ENCODE measurements at places on chromosomes 11 and 22.

DNA sequence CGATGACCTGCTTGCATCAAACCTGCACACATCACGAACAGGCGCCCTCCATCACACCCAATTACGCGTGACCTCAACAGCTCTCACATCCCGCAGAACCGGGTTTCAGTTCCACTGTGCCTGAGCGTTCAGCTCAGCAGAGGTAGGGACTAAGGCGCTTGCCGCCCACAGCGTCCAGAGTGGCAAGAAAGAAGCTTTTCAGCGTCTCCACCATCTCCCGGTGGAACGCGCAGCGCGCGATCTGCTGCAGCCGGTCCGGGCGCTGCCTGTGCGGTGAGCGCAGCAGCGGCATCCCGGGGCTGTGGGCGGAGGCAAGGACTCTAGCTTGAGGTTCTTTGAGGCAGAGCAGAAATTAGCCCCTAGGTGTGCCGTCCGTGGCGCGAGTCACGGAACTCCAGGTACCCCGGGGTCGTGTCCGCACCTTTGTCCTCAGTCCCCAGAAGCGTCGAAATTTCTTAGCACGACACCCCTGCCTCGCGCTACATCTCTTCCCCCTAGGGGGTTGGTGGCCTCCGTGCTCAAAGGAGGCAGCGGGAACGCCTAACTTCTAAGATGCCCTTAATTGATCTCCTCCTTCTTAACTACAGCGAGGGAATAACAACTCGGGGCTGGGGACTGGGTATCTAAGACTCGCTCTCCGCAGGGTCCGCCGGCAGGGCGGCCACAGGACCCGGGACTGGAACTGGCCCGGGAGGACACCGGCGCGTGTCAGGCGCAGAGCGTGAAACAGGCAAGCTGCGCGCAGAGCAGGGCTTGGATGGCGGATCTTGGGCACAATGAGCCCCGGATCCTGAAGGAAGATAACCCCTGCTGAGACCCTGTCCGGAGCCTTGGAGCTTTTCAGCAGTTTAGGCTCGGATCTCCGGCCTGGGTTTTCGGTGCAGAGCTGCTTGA is 1.7 kb upstream of the CALCA start:
- DNase-seq = no peak

DNA sequence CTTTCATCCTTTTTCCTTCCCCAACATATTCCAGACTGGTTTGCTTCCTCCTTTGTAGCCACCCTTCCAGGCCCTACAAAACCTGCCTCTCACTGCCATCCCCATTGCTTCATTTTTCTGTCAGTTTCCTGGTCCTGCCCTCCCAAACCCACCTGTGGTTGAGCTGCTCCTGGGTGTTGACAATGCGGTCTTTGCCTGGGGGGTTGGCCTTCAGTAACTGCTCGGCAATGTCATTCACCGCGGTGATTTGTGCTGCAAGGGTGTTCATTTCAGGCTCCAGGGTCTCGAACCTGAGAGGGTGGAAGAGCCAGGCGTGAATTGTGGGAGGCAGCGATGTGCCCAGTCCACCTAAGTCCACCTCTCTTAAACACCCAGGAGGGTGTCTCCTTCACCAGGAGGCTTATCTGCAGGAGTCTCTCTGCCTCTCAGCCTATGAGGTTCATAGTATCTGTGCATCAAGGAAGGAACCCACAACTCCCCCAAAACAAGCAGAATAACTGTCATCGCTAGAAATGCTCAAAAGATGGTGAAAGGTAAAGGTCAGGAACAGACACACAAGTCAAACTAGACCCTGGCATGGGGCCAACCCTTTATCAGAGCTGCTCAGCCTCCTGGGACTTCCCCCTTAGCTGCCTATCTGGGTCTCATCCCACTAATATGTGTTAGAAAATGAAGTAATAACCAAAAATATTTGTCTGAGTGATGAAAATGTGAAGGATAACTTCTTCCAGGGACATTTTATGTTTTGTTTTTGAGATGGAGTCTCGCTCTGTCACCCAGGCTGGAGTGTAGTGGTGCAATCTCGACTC is 23.9 kb upstream of the RBM4B start:
- no peak for DNase-seq

DNA sequence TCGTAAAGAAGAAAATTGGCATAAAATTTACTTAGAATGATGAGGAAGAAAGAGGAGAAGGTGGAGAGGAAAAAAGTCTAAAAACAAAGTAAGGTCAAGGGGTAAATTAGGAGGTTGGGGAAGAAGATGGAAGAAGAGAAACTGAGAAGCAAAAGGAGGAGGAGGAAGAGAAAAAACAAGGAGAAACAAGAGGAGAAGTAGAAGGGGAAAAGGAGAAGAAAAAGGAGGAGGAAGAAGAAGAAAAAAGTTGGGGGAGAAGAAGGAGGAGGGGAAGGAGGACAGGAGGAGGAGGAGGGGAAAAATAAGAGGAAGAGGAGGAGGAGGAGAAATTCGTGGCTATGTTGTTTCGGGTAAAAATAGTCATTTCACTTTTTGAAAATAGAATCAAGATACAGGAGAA is 42.4 kb downstream of the IL10RA start:
- DNase-seq = no peak

- DNase-seq = no peak
Observed at GRCh38 chr11:2816941-2817421, 68.6 kb downstream of the CDKN1C start.

DNA sequence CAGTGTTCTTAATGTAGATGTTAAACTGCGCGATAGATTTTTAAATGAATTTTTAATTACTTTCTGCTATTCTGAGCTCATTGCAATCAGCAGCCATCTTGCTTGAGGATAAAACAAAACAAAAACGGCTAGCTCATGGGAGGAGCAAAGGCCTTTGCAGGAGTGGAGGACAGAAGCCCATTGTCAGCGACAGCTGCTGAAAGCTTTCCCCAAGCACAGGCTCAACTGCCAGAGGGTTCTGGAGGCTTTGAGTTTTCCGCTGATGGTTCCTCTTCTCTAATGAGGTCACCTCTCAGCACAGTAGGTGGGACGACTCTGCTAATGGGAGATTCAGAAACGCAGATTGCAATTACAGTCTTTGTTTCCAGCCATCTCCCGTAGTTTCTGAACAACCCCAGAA is 167.1 kb upstream of the TTC12 start:
- DNase-seq = no peak

DNA sequence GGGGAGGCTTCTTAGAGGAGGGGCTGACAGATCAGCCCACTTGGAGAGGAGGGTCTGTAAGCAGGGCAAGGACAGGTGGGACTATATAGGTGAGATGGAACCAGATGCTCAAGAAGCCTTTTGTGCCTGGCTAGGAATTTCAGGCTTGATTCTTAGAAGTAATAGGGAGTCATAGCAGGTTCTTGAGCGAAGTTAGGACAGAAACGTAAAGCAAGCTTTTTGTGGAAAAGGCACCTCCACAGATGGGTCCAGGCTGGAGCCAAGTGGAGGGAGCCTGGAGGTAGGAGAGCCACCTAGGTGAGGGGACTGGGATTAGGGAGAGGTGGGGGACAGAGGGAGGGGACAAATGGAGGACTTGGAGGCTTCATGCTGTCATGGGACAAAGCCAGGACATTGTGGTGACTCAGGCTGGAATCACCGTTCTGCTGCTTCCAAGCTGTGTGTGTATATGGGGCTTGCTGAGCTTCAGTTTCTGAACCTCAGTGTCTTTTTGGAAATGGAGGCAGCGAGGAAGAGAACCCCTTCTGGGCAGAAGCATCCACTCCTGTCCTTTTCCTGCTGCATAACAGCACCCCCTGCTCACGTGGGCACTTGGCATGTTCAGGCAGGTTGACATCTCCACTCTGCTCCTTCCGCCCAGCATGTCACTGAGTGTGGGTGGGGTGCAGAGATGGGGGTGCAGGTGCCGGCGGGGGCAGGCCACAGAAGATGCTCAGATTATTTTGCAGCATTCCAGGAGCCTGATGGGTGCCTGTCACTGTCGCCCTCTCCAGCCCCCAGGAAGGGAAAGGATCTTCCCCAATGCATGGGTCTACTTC is 58.0 kb downstream of the MCM5 start:
- DNase-seq = no peak

DNA sequence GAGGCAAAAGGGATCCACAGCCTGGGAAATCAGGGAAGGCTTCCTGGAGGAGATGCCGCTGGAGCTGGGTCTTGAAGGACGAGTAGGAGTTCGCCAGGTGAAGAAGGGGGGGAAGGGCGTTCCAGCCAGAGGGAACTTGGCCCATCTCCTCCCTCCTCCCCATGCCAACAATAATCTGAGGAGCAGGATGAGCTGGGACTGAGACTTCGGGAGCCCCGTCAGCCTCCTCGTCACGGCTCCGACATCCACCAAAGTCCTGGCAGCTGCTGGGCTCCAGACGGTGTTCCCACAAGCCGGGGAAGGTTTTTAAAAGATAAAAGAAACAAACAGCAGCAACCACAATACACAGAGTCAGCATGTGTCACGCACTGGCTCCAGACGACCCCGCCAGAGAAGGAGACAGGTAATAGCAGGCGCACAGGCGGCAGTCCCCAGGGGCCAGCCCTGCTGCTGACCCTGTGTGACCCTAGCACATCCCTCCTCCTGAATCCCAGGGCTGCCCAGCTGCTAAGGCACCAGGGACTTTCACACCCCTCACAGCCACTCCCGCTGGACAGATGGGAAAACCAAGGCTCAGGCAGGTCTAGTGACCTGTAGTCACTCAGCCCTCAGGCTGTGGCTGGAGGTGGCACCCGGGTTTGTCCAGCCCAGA is 37.3 kb downstream of the NUP50 start:
- DNase-seq = no peak

DNA sequence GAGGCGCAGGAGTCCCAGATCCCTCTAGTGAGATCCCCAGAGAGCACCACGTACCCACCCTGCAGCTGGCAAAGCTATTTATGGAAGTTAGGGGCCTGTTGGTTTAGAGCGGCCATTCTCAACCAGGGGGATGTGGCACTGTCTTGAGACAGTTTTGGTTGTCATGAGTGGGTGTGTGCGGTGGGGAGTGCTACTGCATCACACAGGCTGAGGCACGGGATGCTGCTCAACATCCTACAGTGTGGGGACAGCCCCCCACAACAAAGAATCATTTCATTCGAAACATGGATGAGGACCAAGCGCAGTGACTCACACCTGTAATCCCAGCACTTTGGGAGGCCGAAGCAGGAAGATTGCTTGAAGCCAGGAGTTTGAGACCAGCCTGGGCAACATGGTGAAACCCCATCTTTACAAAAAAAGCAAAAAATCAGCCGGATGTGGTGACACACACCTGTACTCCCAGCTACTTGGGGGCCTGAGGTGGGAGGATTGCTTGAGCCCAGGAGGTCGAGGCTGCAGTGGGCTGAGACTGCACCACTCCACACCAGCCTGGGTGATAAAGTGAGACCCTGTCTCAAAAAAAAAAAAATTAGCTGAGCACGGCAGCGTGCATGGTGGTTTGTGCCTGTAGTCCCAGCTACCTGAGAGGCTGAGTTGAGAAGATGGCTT is 28.2 kb downstream of the GGT5 start:
- DNase-seq = no peak

- peak; percentile 46 for DNase-seq
Observed at GRCh38 chr11:119206511-119207414, 624 bp downstream of the CBL start.

- DNase-seq = no peak
Observed at GRCh38 chr11:122697636-122698167, 42.2 kb downstream of the UBASH3B start.

- no peak for DNase-seq
Observed at GRCh38 chr11:134734894-134735293, 322.9 kb upstream of the B3GAT1 start.

- DNase-seq = no peak
Observed at GRCh38 chr11:12745787-12746186, 71.6 kb downstream of the TEAD1 start.

DNA sequence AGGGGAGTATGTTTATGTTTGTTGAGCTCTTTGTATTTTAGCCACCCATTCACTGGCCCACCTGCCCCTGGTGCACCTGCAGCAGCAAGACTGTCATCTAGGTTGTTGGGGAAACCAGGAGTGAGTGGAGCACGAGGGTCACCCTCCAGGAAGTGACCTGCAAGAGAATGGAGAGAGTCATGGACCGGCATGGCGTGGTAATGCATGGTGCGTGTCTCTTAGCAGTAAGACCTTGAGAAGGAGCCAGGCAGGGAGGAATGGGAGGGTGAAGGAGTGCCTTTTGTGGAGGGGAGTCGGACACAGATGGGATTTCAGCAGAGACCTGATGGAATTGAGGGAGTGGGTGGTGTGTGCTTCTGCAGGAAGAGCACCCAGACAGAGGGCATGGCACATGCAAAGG is 37.9 kb downstream of the KCNQ1 start:
- no peak for DNase-seq

DNA sequence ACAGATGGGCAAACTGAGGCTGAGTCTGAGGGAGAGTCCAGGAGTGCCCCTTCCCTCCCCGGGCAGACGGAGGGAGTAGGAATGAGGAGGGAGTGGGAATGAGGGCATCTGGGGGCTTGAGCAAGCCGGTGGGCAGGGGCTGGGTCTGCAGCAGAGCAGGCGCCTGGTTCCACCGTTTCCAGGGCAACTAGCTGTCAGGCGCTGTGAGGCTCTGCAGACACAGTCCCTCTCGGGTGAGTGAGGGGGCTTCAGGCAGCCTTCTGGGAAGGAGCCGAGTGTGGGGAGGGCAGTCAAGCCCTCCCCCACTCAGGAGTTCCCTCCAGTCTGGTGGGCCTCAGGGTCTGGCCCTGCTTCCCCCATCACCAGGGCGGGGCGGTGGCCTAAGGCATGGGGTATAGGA is 19.0 kb downstream of the TMEM258 start:
- DNase-seq = no peak

GRCh38 chr11:67492069-67492727 is 9.4 kb downstream of the AIP start:
- DNase-seq = no peak

- no peak for DNase-seq
Observed at GRCh38 chr11:85316967-85317366, 310.2 kb downstream of the DLG2 start.

GRCh38 chr22:27564806-27565205 is 236.8 kb downstream of the MN1 start:
- DNase-seq = no peak

DNA sequence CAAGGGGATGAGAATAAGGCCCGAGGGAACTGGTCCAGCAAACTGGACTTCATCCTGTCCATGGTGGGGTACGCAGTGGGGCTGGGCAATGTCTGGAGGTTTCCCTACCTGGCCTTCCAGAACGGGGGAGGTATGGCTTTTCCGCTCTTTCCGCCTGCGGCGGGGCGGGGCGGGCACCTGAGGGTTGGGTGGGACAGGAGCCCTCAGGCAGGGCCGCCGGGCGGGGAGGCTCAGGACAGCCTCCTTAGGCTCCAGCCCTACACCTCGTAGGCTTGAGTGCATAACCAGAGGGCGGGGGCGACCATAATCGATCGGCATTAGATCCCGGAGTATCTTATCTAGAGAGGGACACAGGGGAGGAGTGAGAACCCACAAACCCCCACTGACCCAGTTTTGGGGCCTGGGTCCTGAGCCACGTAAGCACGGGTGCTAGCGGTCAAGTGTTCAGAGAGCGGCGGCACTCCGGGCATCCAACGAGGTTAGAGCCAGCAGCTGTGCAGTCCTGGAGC is 4.9 kb downstream of the SLC6A5 start:
- DNase-seq = no peak

Data from WERI-Rb-1 (cell line).